ENCODE measurements at places on chromosomes 1 and 21.

DNA sequence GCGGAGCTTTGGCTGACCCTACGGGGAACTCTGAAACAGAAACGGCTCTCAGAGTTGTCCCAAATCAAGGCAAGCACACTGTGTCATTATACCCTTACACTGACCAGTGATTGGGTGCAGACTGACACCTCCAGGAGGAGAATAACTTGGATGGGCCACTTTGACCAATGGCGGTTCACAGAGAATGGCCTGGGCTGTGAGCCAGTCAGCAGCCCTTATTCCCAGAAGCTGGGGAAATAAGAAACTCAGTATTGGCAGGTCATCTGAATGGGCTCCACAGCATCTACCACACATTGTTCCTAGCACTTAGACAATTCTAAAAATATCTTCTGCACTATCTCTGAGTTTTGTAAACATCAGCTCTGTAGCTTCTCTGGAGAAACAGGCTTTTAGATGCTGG, 265.2 kb downstream of the ADGRL2 start:
- DNase-seq: no peak

GRCh38 chr1:112849425-112850033, 106.5 kb downstream of the SLC16A1 start:
- no peak for DNase-seq

DNA sequence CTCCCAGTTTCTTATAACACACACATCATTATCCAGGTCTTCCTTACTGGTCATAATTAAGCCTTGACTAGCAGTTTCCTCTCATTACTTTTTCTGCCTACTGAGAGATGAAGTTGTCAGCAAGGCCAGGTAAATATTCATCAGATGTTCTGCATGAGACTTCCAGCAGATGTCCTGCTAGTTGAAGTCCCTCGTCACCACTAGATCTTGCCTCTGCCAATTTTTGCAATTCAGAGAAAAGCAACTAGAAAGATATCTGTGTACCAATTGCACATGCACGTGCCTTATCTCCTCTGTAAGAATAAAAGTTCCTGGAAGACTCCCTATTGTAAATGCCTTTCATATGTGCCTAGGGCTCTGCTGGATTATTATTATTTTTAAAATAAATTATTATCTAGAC, 18.3 kb downstream of the ACKR1 start:
- DNase-seq: no peak

DNA sequence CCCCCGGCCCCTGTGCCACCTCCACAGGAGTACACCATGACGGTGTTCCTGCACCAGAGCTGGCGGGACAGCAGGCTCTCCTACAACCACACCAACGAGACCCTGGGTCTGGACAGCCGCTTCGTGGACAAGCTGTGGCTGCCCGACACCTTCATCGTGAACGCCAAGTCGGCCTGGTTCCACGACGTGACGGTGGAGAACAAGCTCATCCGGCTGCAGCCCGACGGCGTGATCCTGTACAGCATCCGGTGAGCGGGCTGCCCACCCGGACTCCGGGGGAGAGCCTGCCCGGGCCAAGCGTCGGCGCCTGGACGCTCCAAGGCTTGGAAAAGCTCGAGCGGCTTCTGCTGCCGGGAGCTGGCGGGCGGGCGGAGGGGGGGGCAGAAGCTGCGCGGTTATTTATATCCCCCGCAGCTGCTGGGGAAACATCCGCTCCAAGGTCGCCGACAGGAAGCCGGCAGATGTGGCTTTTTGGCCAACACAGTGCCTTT, 6.4 kb downstream of the GABRD start:
- no peak for DNase-seq

GRCh38 chr1:17123196-17124045, 4.2 kb upstream of the PADI2 start:
- no peak for DNase-seq

GRCh38 chr1:176733661-176734060, 270.7 kb downstream of the PAPPA2 start:
- no peak for DNase-seq

DNA sequence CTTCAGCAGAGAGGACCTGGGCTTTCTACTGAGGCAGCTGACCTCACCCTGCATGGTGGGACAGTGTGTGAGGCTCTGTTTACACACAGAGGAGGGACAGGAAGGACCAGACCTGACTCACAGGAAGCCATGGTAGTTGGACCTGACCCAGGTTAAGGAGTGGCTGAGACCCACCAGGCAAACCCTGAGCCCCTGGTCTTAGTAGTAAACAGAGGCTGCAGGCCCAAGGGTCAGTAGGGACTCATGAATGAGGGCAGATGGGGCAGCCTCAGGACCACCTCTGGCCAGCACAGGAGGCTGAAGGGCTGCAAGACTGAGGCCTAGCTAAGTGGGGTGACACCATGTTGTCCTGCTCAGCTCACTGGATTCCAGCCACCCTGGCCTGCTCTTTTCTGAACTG, 273.2 kb downstream of the GRIK3 start:
- no peak for DNase-seq

Data from activated CD4-positive, alpha-beta T cell treated with anti-CD3 and anti-CD28 coated beads for 1 hour (primary cell).